ENCODE measurements at places on chromosomes 6 and 20. TPM values are rescaled to one million over a fixed set of nuclear protein-coding genes. Genes with fewer than 3 reads are reported as not detected.
A peak's percentile ranks its signal among the peaks of the same experiment; 100 is the strongest.

- DNase-seq = no peak
- no peaks in the 10 kb centered on the region for H3K36me3 ChIP-seq
- no peak overlapping the region for H3K27ac ChIP-seq
- no peaks in the 10 kb centered on the region for H3K4me1 ChIP-seq
These were observed 113.7 kb upstream of the BCLAF1 start for GRCh38 chr6:136403110-136403980.

DNA sequence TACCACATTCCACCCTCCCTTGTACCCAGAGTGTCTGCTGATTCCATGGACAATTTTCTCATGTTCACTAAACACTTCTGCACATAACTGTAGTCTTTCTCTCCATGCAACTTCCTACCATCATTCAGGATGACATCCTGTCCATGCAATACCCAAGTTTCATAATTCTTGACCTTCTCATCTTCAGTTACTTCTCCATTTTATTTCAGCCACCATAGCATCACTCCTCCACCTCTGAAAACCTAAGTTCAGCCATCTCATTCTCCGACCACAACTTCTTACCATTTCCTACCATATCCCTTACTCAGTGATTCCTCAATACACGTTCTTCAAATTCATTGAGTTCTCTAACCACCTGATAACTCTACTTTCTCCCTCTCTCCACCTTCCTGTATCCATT lies 216.5 kb upstream of the TENT5A start:
- no peaks in the 10 kb centered on the region for H3K36me3 ChIP-seq
- no peaks in the 10 kb centered on the region for H3K4me1 ChIP-seq
- no peaks in the 10 kb centered on the region for H3K27me3 ChIP-seq
- H3K27ac ChIP-seq = no peak overlapping the region

Gene SLX4IP
- total RNA-seq = 6.4 TPM

GRCh38 chr20:38620441-38620840 lies 18.8 kb downstream of the ARHGAP40 start:
- no peak for DNase-seq
- H3K36me3 ChIP-seq = no peaks in the 10 kb centered on the region

GRCh38 chr6:50864601-50865000 lies 45.9 kb downstream of the TFAP2B start:
- no peaks in the 10 kb centered on the region for H3K36me3 ChIP-seq
- no peaks in the 10 kb centered on the region for H3K4me1 ChIP-seq
- no peak for DNase-seq
- no peak overlapping the region for H3K27ac ChIP-seq
- H3K4me3 ChIP-seq = no peak overlapping the region

GRCh38 chr6:15712797-15713196 lies 50.0 kb upstream of the DTNBP1 start:
- H3K4me3 ChIP-seq = no peak overlapping the region
- peaks cover 16% of the 10 kb centered on the region for H3K4me1 ChIP-seq
- H3K36me3 ChIP-seq = peaks cover 9% of the 10 kb centered on the region
- no peaks in the 10 kb centered on the region for H3K27me3 ChIP-seq
- H3K27ac ChIP-seq = no peak overlapping the region

Gene CD83
- 150 TPM for total RNA-seq

GRCh38 chr6:154891901-154892300 lies 103.2 kb upstream of the TIAM2 start:
- H3K4me3 ChIP-seq = no peak overlapping the region
- H3K36me3 ChIP-seq = no peaks in the 10 kb centered on the region
- peaks cover 8% of the 10 kb centered on the region for H3K4me1 ChIP-seq
- H3K27me3 ChIP-seq = no peaks in the 10 kb centered on the region
- no peak overlapping the region for H3K27ac ChIP-seq
- no peak for DNase-seq

DNA sequence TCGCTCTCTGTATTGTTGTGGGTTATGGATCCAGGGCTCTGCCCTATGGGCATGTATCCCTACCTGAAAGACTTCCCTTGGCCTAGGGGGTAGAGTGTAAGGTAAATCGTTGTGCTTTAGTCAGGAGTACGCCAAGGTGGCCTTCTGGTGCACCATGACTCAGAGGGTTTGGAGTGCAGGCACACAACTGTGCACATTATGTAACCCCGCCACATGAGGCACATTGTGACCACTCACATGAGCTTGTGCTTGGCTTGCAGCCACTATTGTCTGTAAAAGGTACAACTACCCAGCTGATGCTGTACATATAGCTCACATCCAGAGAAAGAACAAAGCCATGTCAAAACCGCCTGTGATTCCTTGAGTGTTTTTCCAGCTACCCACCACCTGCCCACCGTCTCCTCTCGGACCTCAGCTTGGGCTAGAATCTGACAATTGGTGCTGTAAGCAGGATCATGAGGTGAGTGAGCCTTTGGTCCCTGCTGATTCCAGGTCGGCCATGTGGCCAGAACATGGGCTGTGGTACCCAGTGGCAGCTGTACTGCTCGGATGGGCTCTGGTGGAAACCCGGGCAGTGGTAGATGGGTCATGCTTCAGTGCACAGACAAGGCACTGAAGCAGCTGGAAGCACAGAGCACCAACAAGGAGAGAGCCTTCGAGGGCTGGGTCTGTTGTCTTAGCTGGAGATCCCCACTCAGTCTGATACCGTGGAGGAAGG lies 33.8 kb downstream of the HDDC2 start:
- no peaks in the 10 kb centered on the region for H3K4me1 ChIP-seq
- peaks cover 15% of the 10 kb centered on the region for H3K36me3 ChIP-seq
- H3K27ac ChIP-seq = no peak overlapping the region

- H3K27me3 ChIP-seq = peaks cover 2% of the 10 kb centered on the region
- no peaks in the 10 kb centered on the region for H3K36me3 ChIP-seq
- H3K4me1 ChIP-seq = no peaks in the 10 kb centered on the region
- no peak for DNase-seq
These were observed 143.4 kb downstream of the PXDC1 start for GRCh38 chr6:3608159-3608558.

DNA sequence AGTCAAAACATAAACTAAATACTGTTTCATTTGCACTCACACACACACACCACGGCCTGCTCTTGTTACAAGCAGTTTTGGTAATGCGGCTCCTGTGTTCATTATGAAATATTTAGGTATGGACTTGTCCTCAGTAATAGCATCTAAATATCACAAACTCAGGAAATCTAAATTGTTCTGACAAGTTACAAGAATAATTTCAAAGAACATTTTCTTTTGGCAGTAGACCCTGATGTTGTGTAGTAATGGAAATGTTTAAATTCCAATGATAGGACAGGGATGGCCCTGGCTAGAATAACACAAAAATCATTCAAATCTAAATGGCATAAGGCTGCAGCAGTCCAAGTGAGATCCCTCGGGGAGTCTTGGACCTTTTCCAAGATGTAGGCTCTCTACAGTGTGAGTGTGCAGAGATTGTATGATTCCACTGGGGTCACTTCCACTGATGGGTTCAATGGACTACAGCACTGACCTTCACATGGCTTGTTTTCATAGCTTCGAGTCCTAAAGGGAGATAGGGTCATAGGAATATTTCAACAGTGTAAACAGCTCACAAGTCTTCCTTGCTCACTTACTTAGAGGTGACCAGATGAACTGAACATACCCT lies 210.6 kb upstream of the PLCB4 start:
- H3K4me1 ChIP-seq = no peaks in the 10 kb centered on the region
- DNase-seq = no peak
- H3K36me3 ChIP-seq = no peaks in the 10 kb centered on the region
- no peaks in the 10 kb centered on the region for H3K27me3 ChIP-seq

DNA sequence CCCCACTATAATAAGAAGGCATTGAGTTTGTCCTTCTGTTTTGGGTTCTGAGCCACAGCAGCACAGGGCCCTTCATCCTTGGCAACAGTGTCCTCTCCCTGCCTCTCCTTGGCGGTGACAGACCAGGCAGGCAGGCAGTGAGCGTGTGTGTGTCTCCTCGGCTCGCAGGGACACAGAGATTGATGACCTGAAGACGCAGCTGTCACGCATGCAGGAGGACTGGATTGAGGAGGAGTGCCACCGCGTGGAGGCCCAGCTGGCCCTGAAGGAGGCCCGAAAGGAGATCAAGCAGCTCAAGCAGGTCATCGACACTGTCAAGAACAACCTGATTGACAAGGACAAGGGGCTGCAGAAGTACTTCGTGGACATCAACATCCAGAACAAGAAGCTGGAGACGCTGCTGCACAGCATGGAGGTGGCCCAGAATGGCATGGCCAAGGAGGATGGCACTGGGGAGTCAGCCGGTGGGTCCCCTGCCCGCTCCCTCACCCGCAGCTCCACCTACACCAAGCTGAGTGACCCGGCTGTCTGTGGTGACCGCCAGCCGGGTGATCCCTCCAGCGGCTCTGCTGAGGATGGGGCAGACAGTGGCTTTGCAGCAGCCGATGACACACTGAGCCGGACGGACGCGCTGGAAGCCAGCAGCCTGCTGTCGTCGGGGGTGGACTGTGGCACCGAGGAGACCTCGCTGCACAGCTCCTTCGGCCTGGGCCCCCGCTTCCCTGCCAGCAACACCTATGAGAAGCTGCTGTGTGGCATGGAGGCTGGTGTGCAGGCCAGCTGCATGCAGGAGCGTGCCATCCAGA lies 24.0 kb downstream of the SDCBP2 start:
- no peak for DNase-seq
- H3K4me1 ChIP-seq = peaks cover 13% of the 10 kb centered on the region
- no peak overlapping the region for H3K27ac ChIP-seq
- H3K4me3 ChIP-seq = no peak overlapping the region
- H3K36me3 ChIP-seq = no peaks in the 10 kb centered on the region

GRCh38 chr6:54267798-54268197 lies 40.4 kb upstream of the TINAG start:
- no peaks in the 10 kb centered on the region for H3K4me1 ChIP-seq

Gene APOBEC2
- total RNA-seq = not detected

GRCh38 chr20:5268449-5268848 lies 48.3 kb downstream of the PROKR2 start:
- H3K27ac ChIP-seq = no peak overlapping the region
- peaks cover 21% of the 10 kb centered on the region for H3K27me3 ChIP-seq
- no peak for DNase-seq
- H3K4me1 ChIP-seq = no peaks in the 10 kb centered on the region

DNA sequence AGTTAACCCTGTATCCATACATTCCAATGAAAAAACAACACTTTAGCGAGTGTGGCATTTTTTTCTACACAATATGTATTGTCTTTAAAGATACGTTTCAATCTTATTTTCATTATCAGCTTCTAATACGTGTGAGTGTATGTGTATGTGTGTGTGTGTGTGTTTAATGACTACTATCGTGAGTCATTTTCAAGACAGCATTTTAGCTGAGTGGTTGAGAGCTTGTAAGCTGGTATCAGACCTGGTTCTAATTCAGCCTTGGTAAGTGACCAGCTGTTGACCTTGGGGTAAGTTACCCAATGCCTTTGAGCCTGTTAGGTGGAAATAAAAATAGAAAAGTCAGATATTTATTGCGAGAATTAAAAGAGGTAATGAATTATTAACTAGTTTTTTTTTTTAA lies 320.0 kb upstream of the NT5E start:
- H3K27ac ChIP-seq = no peak overlapping the region
- DNase-seq = no peak
- no peak overlapping the region for H3K4me3 ChIP-seq
- H3K36me3 ChIP-seq = no peaks in the 10 kb centered on the region
- H3K27me3 ChIP-seq = no peaks in the 10 kb centered on the region

- no peak for DNase-seq
- peaks cover 33% of the 10 kb centered on the region for H3K4me1 ChIP-seq
- H3K4me3 ChIP-seq = peak overlapping the region; percentile 95
- H3K36me3 ChIP-seq = peaks cover 47% of the 10 kb centered on the region
- H3K27me3 ChIP-seq = peaks cover 4% of the 10 kb centered on the region
These were observed 1.8 kb downstream of the UQCC2 start for GRCh38 chr6:33709605-33710295.

Gene LY6G6C
- total RNA-seq = not detected

GRCh38 chr6:31048099-31048498 lies 37.8 kb downstream of the MUC22 start:
- peaks cover 29% of the 10 kb centered on the region for H3K27me3 ChIP-seq
- no peak for DNase-seq
- H3K27ac ChIP-seq = no peak overlapping the region

Gene ZBTB22
- total RNA-seq = 14.4 TPM

Gene FOXQ1
- not detected for total RNA-seq

GRCh38 chr20:57398231-57398821 lies 7.1 kb downstream of the RBM38 start:
- no peaks in the 10 kb centered on the region for H3K27me3 ChIP-seq
- peak; percentile 78 for DNase-seq
- peak overlapping the region; percentile 75 for H3K4me3 ChIP-seq
- H3K27ac ChIP-seq = peak overlapping the region; percentile 91
- H3K36me3 ChIP-seq = peaks cover 90% of the 10 kb centered on the region

Gene ID4
- not detected for total RNA-seq

GRCh38 chr20:20664795-20665589 lies 47.5 kb downstream of the RALGAPA2 start:
- no peaks in the 10 kb centered on the region for H3K27me3 ChIP-seq
- H3K27ac ChIP-seq = no peak overlapping the region
- no peak overlapping the region for H3K4me3 ChIP-seq
- no peak for DNase-seq
- H3K4me1 ChIP-seq = peaks cover 13% of the 10 kb centered on the region

DNA sequence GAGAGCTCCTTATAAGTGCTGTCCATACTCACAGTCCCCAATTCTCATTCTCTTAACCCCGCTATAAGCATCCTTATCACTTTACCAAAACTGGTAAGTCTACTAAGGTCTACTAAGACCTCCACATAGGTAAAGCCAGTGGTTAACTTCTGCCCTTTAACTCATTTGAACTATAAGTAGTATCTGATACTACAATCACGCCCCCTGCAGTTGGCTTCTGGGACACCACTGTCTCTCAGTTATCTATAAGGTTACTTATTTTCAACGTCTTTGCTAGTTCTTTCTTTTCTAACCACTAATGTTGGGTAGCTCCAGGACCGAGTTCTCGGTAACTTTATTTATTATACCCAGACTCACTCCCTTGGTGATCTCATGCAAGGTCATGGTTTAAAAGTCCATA lies 142.6 kb downstream of the ARHGAP18 start:
- peaks cover 11% of the 10 kb centered on the region for H3K36me3 ChIP-seq
- no peak for DNase-seq
- H3K27me3 ChIP-seq = peaks cover 18% of the 10 kb centered on the region
- no peaks in the 10 kb centered on the region for H3K4me1 ChIP-seq
- no peak overlapping the region for H3K27ac ChIP-seq
- no peak overlapping the region for H3K4me3 ChIP-seq

Gene CSTF1
- 51.2 TPM for total RNA-seq

- peak; percentile 52 for DNase-seq
- no peaks in the 10 kb centered on the region for H3K27me3 ChIP-seq
- H3K4me1 ChIP-seq = peaks cover 30% of the 10 kb centered on the region
- peak overlapping the region; percentile 91 for H3K27ac ChIP-seq
- H3K4me3 ChIP-seq = no peak overlapping the region
These were observed 31.0 kb downstream of the IRF4 start for GRCh38 chr6:422433-423054.

DNA sequence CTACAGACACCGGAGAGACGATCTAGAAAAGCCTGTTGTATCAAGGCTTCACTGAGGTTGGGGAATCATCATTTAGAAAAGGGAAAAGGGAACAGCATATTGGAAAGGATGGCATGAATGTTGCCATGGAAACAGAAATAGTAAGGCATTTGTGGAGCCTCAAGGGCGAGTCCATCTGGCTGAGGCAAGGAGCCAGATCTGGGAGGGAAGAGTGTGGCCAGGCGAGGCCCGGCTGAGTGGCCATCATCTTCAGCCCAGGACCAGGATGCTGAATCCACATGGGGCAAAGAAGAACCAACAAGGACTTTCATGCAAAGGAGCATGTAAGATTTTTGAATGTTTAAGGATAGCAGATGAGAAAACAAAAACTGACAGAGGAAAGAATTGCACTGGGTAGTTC lies 85.8 kb downstream of the MAP3K5 start:
- no peak for DNase-seq
- H3K4me1 ChIP-seq = peaks cover 4% of the 10 kb centered on the region
- H3K27ac ChIP-seq = no peak overlapping the region
- H3K27me3 ChIP-seq = no peaks in the 10 kb centered on the region
- H3K4me3 ChIP-seq = no peak overlapping the region
- peaks cover 5% of the 10 kb centered on the region for H3K36me3 ChIP-seq

Gene TRIM40
- total RNA-seq = not detected

Gene ATP6V1G2
- total RNA-seq = 0.82 TPM

All from activated T-helper 2 cell treated with anti-CD3 and anti-CD28 coated beads, Interferon-gamma antibody, Interleukin-2, Interleukin-4, amounts not matched to agents 10 μg/mL and 5 μg/mL and 100 μg/mL, durations not matched to agents 14 hours and 24 hours and 36 hours (primary cell).